Muscle of leg (tissue), 16 donors: ENCODE measurements at places on chromosomes 1 and 21. TPM values are rescaled to one million over a fixed set of nuclear protein-coding genes. Genes with fewer than 3 reads are reported as not detected.

DNA sequence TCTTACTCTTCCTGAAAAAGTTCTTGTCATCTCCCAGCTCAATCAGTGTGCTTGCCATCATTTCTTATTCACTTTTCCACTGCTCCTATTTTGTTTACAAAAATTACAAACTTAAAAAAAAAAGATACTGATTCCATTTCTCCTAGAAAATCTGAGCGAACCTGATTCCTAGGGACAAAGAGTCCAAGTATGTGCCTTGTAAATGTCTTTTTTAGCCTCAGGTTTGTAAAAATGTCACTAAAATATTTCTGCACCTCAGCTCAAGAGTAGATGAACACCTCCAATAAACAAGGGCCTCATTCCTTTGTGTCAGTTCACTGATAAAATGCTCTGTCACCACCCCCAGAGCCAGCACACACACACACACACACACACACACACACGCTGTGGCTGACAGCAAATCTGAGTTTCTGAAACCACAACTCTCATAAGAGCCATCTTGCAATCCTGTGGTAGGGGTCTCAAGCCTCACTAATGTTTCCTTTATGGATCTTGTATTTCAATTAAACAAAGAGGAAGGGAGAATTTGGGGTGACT is 299.2 kb downstream of the PBX1 start:
- DNase-seq, result no peak

GRCh38 chr1:226051365-226051764 is 11.2 kb upstream of the H3-3A start:
- DNase-seq, result no peak

Gene LIN28A
- total RNA-seq, result not detected

Gene WDR64
- 0.04 TPM for total RNA-seq

DNA sequence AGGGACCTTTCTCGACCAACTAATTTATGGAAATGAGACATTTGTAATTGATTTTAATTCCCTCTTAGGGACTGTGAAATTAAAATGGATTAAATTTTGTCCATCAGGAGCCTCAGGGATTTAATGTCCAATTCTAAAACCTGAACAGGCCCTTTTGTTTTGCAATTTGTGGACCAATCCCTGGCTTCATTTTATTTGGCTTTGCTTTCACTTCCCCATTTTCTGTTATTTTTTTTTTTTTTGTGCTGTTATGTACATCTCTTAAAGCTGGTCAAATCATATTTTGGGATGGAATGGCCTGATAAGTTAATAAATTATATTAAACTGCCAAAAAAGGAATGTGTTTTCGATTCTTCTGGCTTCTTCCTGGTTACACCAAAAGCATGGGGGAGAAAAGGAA is 28.9 kb downstream of the ZSCAN20 start:
- no peak for DNase-seq

Gene OR4F29
- not detected for total RNA-seq

GRCh38 chr21:30102871-30103270 is 63.7 kb downstream of the CLDN17 start:
- DNase-seq, result no peak

- DNase-seq, result no peak
These were observed 213.8 kb downstream of the GRIK1 start for GRCh38 chr21:29726044-29726443.

- peak; percentile 14 for DNase-seq
These were observed 224.6 kb downstream of the FAF1 start for GRCh38 chr1:50735443-50735842.

Gene NHLH2
- not detected for total RNA-seq

Gene ARV1
- total RNA-seq, result 11.8 TPM

- DNase-seq, result peak; percentile 76
These were observed at the start of gene TNFRSF14 for GRCh38 chr1:2556277-2556677. Gene TNFRSF14, plus strand, starts transcription at chr1:2556371. Its CDS starts 294 bp downstream, at chr1:2556665.

Gene SAMD11
- total RNA-seq, result 8.1 TPM

Gene F13B
- total RNA-seq, result not detected

Gene LMX1A
- total RNA-seq, result 0.84 TPM

- DNase-seq, result no peak
These were observed 7.6 kb upstream of the ENAH start for GRCh38 chr1:225660544-225660946.

- no peak for DNase-seq
These were observed 38.7 kb downstream of the ALPL start for GRCh38 chr1:21547876-21548275.

- DNase-seq, result no peak
These were observed 9.0 kb downstream of the SLC9A1 start for GRCh38 chr1:27145934-27146354.

- DNase-seq, result peak; percentile 90
These were observed 63.5 kb downstream of the AGPAT3 start for GRCh38 chr21:43928222-43929125.

GRCh38 chr1:87329051-87329525 is 408 bp downstream of the LMO4 start:
- peak; percentile 75 for DNase-seq

DNA sequence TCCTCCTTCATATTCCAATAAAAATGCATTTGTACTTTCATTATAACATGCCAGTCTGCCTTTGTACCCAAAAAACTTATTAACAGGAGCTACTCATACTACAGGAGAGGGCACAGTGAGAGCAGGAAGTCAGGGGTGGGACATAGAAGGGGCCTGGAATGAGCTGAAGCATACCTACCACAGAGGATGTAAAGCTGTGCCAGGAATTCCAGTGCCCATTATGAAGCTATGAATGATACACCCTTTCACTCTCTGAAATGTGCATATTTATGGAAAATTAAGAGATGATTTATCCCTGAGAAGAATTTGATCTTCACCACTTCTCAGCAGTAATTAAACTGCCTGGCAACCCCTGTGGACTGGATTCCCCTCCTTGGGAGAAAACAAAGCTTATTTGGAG is 65.8 kb downstream of the ATP5PO start:
- DNase-seq, result no peak

GRCh38 chr1:26827663-26828062 is 1.2 kb downstream of the ZDHHC18 start:
- peak; percentile 67 for DNase-seq

GRCh38 chr1:36971852-36972618 is 62.3 kb downstream of the GRIK3 start:
- DNase-seq, result no peak

GRCh38 chr1:114032271-114033215 is 53.3 kb downstream of the OLFML3 start:
- DNase-seq, result no peak

DNA sequence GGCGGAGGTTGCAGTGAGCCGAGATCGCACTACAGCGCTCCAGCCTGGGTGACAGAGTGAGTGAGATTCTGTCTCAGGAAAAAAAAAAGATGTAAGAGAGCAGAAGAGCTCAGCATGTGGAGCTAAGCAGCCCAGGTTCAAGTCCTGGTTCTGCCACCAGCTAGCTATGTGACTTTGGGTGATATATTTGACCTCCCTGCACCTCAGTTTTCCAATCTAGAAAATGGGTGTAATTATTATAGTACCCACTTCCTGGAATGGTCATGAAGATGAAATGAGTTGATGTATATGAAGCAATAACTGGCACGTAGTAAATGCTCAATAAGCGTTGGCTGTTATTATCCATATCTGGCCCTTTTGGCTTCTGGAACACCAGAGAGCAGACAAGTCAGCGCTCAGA is 38.2 kb downstream of the CAMK2N1 start:
- DNase-seq, result no peak

DNA sequence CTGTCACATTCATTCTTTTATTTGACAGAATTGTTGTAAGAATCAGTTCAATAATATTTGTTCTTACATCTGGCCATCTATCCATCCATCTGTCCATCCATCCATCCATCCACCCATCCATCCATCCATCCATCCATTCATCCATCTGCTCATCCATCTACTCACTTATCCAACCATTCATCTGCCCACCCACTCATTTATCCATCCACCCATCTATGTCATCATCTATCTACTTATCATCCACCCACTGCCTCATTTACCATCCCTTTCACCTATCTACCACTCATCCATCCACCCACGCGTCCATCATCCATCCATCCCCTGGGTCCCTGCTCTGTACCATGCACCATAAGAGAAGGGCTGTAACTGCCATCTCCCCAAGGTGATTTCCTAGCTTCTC is 134.1 kb downstream of the FOXD2 start:
- no peak for DNase-seq

Gene SLC22A15
- 0.53 TPM for total RNA-seq
